Left cardiac atrium (tissue), 4 donors: ENCODE measurements at places on chromosomes 2 and 18. TPM values are rescaled to one million over a fixed set of nuclear protein-coding genes. Genes with fewer than 3 reads are reported as not detected.

- DNase-seq, result no peak
These were observed 81.0 kb upstream of the BCL11A start for GRCh38 chr2:60634438-60634837.

The PTPRN gene
- total RNA-seq, result not detected

DNA sequence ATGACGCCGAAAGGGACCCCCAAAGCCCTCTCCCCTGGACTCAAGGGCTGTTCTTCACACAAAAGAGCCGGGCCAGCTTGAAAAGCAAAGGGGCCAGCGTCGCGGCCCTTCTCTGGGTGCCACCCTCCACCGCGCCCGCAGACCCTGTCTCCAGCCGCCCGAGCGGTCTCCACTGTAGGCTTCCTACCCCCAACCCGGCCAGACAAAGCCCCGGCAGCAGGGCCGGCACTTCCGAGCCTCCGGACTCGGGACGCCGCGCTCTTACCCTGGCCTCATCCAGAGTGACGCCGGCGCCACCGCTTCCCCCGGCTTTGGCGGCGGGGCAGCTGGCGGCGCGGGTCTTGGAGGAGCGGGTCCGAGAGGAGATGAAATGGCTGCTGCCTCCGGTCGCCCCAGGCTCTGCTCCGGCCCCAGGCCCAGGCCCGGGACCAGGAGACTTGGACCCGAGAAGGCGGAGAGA is 603 bp downstream of the ATAD2B start:
- peak; percentile 51 for DNase-seq

The NIFK gene
- 33.6 TPM for total RNA-seq
